Iris pigment epithelial cell (primary cell): ENCODE measurements at places on chromosomes 2 and 18.

- no peak for DNase-seq
Measured at GRCh38 chr2:204180649-204181048, 244.1 kb downstream of the ICOS start.

DNA sequence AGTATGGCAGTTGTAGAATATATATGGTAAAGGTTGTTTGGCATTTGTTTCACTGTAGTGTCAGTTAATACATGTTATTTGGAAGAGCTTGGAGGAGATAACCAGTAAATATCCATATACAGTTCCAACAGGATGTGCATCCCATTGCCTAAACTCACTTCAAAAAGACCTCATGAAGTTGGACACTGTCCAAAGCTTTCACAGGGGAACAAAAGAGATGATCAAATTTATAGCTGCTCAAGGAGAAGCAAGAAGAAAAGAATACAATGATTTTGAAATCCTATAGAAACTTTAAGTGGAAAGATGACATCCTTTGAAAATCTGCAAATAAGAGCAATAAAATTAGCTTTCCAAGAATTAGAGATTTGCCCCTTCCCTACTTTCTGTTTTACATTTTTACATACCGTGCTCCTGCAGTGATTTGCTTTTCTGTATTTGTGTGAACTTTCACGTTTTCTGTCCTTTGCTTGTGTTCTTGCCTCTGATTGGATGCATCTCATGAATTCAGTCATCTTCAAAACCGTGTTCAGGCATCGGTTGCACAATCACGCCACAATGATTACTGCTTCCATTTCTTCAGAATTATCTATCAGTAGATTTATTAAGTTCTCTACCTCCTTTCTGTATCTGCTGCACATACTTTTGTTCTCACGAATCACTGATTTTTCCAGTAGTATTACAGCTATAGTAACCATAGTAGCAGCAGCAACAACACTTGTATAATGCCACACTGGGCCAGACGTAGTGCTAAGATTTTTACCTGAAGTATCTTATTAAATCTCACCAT, 83.8 kb downstream of the PARD3B start:
- peak; percentile 12 for DNase-seq

- peak; percentile 22 for DNase-seq
Measured at GRCh38 chr2:21415234-21415633, 291.5 kb downstream of the TDRD15 start.

- peak; percentile 70 for DNase-seq
Measured at GRCh38 chr2:84495539-84496146, 20.7 kb upstream of the DNAH6 start.

DNA sequence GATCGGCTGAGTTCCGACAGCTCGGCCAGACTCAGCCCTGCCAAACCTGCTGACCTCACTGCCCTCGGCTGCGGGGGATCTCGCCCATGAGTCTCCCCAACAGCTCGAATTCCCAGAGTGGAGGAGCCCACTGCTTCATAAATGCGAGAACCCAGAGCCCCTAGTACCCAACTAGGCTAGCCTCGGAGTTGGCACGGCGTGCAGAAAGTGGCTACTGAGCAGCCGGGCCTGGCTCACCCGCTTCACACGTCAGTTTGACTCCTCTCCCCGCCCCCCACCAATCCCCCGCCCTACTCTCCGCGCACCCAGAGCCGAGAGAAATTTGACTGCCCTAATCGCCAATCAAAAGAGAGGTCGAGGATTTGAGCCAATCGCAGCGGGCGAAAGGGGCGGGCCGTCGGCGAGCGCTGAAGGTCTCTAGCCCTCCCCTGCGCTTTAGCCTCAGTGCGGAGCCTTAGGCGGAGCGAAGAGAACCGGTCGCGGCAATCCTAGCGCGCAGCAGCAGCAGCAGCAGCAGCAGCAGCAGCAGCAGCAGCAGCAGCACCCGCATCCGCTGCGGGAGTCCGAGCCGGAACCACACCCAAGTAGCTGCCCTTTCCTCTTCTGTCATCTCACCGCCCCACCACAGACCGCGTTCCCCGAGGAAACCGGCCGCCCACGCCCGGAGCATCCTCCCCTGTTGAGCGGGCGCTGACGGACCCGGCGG, at the start of gene GLS:
GLS (plus strand) TSS at position 444 of the 706 bp plus-strand sequence. CDS start 264 bp downstream, outside the sequence.
- peak; percentile 97 for DNase-seq

- DNase-seq: no peak
Measured at GRCh38 chr2:117938611-117939010, 75.3 kb downstream of the CCDC93 start.

DNA sequence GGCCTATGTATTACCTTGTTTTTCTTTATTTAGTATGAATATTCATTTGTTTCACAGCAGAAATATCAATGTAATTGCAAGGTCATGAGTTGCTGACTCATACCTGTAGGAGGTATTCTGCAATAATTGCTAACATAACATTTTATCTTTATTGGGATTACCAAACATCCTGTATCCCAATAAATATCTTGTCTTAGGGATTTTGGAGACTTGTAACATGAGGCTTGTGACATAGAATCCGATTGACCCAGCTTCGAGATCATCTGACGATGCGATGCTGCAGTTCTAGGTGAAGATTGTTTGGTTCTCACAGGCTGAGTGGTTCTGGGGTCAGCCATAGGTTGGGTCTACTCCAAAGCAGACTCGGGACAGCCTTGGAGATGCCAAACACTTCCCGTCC, 133.4 kb upstream of the RND3 start:
- DNase-seq: peak; percentile 87

DNA sequence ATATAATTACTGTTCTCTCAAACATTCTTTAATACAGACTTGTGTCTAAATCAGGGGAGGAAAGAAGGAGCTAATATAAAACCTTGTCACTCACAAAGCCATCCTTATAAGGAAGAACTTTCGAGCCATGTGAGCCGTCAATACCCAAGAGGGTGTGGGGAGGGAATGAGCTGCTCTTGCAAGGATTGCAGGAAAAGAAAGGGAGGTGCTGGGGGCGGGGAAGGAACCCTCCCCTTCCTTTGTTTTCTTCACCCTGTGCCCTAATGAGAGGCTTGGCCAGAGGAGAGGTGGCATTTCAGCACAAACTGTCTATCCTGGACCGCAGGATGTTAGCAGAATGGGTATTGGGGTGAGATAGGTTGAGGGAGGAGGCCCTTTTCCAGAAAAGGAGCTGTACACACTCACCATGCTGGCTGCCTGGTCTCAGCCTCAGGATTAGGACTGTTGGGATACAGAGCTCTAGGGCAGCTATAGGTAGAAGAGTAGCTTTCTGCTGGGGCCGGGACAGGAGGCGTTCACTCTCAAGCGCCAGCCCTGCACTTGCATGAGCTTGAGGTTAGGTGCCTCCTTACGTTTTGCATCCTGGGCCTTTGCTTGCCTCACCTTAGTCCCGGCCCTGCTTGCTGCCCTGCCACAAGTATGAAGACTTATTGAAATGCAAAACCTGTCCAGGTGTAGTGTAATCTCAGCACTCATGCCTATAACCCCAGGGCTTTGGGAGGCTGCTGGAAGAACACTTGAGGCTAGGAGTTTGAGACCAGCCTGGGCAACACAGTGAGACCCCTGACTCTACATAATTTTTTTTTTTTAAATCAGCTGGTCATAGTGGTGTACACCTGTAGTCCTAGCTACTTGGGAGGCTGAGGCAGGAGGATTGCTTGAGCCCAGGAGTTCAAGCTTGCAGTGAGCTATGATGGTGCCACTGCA, 190.5 kb downstream of the LOXHD1 start:
- no peak for DNase-seq

GRCh38 chr2:176004934-176005333, 2.9 kb upstream of the LNPK start:
- DNase-seq: no peak

GRCh38 chr2:237896507-237896892, 37.1 kb downstream of the RAMP1 start:
- DNase-seq: peak; percentile 31

GRCh38 chr2:64363848-64364247, 90.1 kb upstream of the LGALSL start:
- no peak for DNase-seq

DNA sequence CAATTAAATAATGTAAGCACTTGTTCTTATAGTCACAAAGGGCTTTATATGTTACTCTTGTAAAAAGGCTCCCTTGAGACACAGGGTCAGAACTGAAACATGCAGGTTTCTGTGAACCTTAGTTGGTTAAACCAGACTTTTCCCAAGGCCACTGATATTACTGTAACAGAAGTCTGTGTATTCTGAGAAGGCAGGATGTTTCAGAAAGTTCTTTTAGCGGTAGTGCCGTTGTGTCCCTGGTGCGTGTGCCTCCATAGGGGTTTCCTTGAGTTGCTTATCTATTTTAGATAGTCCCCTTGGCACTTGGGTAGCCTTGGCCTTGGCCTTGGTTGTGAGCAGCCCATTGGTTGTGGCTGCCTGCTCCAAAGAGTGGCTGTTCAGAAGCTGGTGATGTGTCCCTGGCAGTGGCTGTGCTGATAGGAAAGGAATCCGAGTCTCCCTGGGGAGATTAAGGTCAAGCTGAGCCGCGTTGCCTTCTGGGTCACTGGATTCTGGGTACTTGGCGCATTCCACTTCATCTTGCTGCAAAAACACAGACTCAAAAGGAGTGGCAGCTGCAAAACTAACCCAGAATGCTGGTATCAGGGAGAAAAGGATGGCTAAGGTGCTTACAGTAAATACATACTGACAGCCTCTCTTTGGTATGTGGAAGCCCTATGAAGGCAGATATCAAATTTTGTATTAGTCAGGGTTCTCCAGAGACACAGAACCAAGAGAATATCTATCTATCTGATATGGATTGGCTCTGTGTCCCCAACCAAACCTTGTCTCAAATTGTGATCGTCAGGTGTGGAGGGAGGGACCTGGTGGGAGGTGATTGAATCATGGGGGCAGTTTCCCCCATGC, 69.7 kb downstream of the FHOD3 start:
- DNase-seq: no peak
